ENCODE measurements at places on chromosomes 16 and 17. TPM values are rescaled to one million over a fixed set of nuclear protein-coding genes. Genes with fewer than 3 reads are reported as not detected.
A peak's percentile ranks its signal among the peaks of the same experiment; 100 is the strongest.

DNA sequence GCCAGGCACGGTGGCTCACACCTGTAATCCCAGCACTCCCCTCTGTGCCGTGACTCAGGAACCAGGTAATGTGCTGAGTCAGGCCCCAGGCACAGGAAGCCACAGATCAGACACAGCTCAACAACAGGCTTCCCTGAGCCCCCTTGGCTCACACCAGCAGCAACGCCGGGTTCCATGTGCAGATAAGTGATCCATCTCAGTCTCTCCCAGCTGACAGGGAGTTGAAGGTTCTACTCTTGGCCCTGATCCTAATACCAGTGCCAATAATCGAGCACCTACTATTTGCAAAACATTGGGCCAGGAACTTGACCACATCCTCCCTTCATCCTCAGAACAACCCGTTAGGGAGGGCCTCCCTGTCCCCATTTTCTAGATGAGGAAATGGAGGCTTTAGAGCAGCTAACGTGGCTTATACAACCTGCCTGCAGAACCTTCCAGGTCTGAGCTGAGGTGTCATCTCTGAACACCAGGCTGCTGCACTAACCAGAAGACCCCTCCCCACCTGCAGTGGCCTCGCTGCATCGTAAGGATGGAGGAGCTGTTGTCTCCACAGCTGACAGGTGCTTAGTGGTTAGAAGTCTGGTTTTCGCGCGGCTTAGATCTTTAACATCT, 64.8 kb upstream of the AMZ2 start:
- H3K27me3 ChIP-seq, result no peaks in the 10 kb centered on the region
- no peaks in the 10 kb centered on the region for H3K36me3 ChIP-seq
- DNase-seq, result no peak
- peak overlapping the region; percentile 2 for H3K4me3 ChIP-seq

CD300LB gene
- 2.1 TPM for total RNA-seq

DNA sequence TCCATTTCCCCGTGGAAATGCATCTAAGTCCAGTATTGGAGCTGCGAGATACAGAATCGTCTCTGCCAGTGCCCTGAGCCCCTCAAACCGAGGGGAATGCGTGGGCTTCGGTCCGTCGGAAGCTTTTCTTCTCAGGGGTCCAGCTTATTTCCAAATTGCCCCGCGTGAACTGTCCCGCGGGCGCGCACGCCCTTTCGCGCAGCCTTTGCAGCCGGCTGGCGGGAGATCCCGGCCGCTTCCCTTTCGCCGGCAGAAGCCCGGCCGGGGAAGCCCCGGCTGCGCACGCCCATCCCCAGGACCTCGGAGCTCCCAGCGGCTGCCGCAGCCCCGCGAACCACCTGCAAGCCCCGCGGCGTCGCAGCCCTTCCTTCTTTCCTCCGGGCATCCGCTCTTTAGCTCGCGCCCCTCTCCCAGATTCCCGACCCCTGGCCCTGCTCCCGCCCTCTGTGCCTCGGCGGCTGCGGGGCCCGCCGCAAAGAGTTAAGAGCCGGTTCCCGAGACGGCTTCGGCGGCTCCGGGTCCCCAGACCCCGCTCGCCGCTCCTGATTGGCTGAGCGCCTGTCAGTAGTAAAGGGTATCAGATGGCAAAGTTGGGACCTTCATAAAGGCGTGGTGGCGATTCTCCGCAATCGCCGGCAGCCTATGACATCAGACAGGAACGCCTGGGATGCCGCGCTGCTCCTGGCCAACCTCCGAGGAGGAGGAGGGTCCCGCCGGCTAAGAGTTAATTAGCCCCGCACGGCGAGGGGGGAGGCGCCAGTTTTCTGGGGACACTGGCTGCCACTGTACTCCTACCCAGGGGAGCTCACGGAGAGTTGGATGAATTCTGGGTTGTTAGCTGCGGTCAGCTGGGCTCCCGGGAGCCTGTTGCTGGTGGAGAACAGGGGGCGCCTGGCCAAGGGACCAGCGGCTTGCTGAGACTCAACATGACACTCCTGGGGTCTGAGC, at the start of gene MYOCD:
Gene MYOCD (plus strand): TSS at position 628 of the 948 bp plus-strand sequence. CDS start 299 bp downstream, at position 927.
- peaks cover 12% of the 10 kb centered on the region for H3K4me1 ChIP-seq
- peak within 1 kb of the TSS; percentile 34 for H3K4me3 ChIP-seq
- no peak within 1 kb of the TSS for H3K27ac ChIP-seq
- H3K27me3 ChIP-seq, result peaks cover 20% of the 10 kb centered on the region
- H3K36me3 ChIP-seq, result no peaks in the 10 kb centered on the region

OR1A1 gene
- total RNA-seq, result not detected

- no peaks in the 10 kb centered on the region for H3K4me1 ChIP-seq
- no peak overlapping the region for H3K27ac ChIP-seq
Measured at GRCh38 chr17:44269535-44270240, 1.8 kb upstream of the SLC4A1 start.

GRCh38 chr17:50604513-50604912, 30.2 kb upstream of the ABCC3 start:
- H3K36me3 ChIP-seq, result no peaks in the 10 kb centered on the region
- H3K4me1 ChIP-seq, result peaks cover 17% of the 10 kb centered on the region
- no peak for DNase-seq

- no peaks in the 10 kb centered on the region for H3K27me3 ChIP-seq
- no peaks in the 10 kb centered on the region for H3K4me1 ChIP-seq
- no peak overlapping the region for H3K4me3 ChIP-seq
Measured at GRCh38 chr17:33486135-33486885, 193.2 kb upstream of the ASIC2 start.

GRCh38 chr16:66516509-66516807, 33.5 kb downstream of the TK2 start:
- DNase-seq, result no peak
- H3K4me3 ChIP-seq, result peak overlapping the region; percentile 19
- no peaks in the 10 kb centered on the region for H3K27me3 ChIP-seq
- H3K36me3 ChIP-seq, result no peaks in the 10 kb centered on the region
- H3K27ac ChIP-seq, result peak overlapping the region; percentile 94

DNA sequence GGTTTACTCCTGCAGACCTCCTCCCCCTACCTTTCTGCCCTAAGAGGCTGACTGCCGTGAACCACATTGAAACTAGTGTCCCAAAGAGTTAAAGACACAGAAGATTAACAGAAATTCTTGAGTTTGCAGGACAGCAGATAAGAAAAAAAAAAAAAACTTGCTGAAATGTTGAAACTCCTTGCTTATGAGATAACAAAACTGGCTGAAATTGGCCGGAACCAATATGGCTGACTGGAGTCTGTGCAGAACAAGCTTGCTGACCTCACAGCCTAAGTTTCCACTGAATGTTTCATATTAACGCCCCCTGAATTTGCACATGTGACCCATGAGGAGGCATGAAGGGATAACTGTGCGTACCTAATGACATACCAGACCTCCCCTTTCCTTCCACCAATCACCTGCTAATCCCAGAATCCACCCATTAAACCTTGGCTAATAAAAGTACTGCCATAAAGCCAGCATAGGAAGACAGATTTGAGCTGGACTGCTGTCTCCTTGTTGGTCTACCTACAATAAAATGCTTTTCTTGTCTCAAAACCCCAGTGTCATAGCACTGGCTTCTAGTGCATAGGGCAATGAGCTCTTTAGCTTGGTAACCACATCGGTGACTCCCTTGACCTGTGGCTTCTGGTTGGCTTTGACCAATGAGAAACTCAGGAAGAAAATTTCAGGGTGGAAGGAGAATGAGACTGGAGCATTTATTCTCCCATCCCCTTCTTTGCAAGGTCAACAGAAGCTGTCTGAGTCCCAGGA, 80.1 kb downstream of the PMP22 start:
- no peaks in the 10 kb centered on the region for H3K27me3 ChIP-seq
- no peak overlapping the region for H3K27ac ChIP-seq
- no peaks in the 10 kb centered on the region for H3K36me3 ChIP-seq
- H3K4me1 ChIP-seq, result peaks cover 5% of the 10 kb centered on the region
- no peak for DNase-seq

- H3K4me1 ChIP-seq, result no peaks in the 10 kb centered on the region
- H3K27ac ChIP-seq, result no peak overlapping the region
- H3K36me3 ChIP-seq, result no peaks in the 10 kb centered on the region
- no peak for DNase-seq
Measured at GRCh38 chr17:31704483-31704882, 154.6 kb downstream of the COPRS start.

GRCh38 chr17:73316919-73317505, 5.2 kb upstream of the CDC42EP4 start:
- H3K27ac ChIP-seq, result no peak overlapping the region
- no peak for DNase-seq
- H3K36me3 ChIP-seq, result no peaks in the 10 kb centered on the region
- H3K27me3 ChIP-seq, result no peaks in the 10 kb centered on the region
- H3K4me3 ChIP-seq, result no peak overlapping the region

GRCh38 chr16:31531096-31531495, 3.4 kb downstream of the AHSP start:
- H3K27me3 ChIP-seq, result no peaks in the 10 kb centered on the region
- H3K36me3 ChIP-seq, result no peaks in the 10 kb centered on the region
- H3K27ac ChIP-seq, result no peak overlapping the region
- no peak overlapping the region for H3K4me3 ChIP-seq
- no peak for DNase-seq

DNA sequence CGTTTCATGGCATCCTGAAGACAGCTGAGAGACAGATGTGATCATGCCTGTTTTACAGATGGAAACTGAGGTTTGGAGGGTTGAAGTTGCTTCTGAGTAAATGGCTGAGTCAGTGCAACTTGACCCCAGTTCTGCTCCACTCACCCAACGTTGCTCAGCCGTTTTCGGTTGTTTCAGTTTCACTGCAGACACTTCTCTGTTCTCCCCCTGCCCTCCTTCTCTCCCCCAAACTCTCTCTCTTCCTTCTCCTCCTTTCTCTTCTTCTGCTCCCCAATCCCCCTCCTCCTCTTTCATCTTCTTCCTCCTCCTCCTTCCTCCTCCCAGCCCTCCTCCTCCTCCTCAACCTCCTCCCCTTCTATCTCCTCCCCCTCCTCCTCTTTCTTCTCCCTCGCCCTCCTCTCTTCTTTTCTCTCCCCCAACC, 9.4 kb upstream of the CEP20 start:
- H3K27ac ChIP-seq, result no peak overlapping the region
- no peaks in the 10 kb centered on the region for H3K4me1 ChIP-seq
- H3K27me3 ChIP-seq, result no peaks in the 10 kb centered on the region
- no peaks in the 10 kb centered on the region for H3K36me3 ChIP-seq
- no peak overlapping the region for H3K4me3 ChIP-seq

DNA sequence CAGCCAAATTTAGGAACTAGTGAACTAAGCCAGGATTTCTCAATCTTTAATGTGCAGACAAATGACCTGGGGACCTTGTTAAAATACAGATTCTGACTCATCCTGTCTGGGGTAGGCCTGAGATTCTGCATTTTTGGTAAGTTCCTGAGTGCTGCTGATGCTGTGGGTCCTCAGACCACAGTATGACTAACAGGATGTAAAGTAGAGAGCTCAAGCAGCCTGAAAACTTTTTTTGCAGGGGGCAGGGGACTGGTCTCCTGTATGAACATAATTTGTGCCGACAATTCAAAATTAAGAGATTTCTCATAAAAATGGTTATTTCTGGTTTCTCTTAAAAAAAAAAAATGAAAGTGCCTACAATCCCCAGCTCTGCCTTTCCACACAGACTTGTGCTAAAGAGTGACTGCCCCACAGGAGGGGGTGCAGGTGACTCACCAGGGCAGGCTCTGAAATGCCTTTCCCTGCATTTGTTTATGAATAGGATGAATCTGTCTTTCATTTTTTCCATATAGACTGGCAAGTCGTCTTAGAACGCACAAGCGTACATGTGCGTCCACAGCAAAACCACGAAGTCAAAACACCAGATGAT, 271.5 kb downstream of the PHKB start:
- no peak overlapping the region for H3K27ac ChIP-seq
- peaks cover 10% of the 10 kb centered on the region for H3K4me1 ChIP-seq
- DNase-seq, result no peak
- no peaks in the 10 kb centered on the region for H3K27me3 ChIP-seq

GNAO1 gene
- total RNA-seq, result 1.1 TPM

SLC25A10 gene
- 14.8 TPM for total RNA-seq

DNA sequence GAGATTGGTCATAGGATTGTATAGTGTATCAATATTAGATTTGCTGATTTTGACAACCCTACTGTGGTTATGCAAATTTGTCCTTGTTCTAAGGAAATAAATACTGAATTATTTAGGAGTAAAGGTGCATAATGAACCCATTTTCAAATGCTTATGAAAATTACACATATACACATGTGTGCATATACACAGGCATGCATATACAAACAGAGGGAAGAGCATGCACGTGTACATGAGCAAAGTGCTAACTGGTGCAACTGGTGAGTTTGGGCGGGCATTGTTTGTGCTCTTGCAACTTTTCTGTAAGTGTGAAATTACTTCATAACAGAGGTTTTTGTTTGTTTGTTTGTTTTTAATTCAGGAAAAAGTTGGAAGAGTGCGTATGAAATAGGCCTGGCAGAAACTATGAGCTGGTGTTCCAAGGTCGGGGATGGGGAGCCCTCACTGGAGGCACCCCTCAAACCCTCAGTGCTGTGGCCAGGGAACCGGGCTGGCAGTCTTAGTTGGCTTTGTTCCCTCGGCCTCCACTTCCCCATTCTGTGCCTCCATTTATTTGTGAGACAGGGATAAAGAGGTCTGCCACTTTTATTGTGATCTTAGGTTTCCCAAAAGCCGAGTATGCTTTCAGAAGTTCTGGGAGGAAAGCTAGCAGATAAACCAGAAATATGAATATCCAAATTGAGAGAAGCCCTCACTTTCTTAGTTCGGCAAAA, 5.8 kb downstream of the DEXI start:
- H3K27ac ChIP-seq, result peak overlapping the region; percentile 47
- no peaks in the 10 kb centered on the region for H3K27me3 ChIP-seq
- H3K36me3 ChIP-seq, result no peaks in the 10 kb centered on the region
- DNase-seq, result no peak
- peaks cover 80% of the 10 kb centered on the region for H3K4me1 ChIP-seq
- no peak overlapping the region for H3K4me3 ChIP-seq

MEIOC gene
- total RNA-seq, result not detected

DNA sequence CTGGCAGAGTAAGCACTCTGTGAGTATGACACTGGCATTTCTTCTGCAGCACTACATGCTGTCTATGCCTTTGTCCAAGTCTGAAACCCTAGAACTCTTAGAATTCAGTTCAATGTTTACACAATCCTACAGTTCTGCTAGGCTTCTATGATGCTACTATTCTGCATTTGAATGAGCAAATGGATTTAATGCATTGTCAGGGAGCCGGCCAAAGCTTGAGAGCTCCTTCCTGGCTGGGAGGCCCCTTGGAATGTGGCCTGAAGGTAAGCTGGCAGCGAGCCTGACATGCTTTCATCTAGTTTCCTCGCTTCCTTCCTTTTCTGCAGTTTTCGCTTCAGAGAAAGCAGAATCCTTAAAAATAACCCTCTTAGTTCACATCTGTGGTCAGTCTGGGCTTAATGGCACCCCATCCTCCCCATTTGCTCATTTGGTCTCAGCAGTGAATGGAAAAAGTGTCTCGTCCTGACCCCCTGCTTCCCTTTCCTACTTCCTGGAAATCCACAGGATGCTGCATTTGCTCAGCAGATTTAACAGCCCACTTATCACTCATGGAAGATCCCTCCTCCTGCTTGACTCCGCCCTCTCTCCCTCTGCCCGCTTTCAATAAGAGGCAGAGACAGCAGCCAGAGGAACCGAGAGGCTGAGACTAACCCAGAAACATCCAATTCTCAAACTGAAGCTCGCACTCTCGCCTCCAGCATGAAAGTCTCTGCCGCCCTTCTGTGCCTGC, at the start of gene CCL2:
Gene CCL2 (plus strand): TSS at position 635 of the 730 bp plus-strand sequence. CDS start 65 bp downstream, at position 700.
- H3K4me3 ChIP-seq, result no peak within 1 kb of the TSS
- peaks cover 63% of the 10 kb centered on the region for H3K4me1 ChIP-seq
- peak; percentile 67 for DNase-seq
- no peaks in the 10 kb centered on the region for H3K36me3 ChIP-seq

HEATR9 gene
- total RNA-seq, result 0.30 TPM

CCL14 gene
- 33.6 TPM for total RNA-seq

- H3K27me3 ChIP-seq, result no peaks in the 10 kb centered on the region
- no peaks in the 10 kb centered on the region for H3K36me3 ChIP-seq
- H3K4me3 ChIP-seq, result no peak overlapping the region
- peak overlapping the region; percentile 50 for H3K27ac ChIP-seq
- H3K4me1 ChIP-seq, result peaks cover 46% of the 10 kb centered on the region
Measured at GRCh38 chr16:75062976-75063346, 53.6 kb downstream of the LDHD start.

FOXF1 gene
- total RNA-seq, result 73.6 TPM

LGALS9B gene
- 3.0 TPM for total RNA-seq
